ENCODE measurements at places on chromosomes 13 and 19.

DNA sequence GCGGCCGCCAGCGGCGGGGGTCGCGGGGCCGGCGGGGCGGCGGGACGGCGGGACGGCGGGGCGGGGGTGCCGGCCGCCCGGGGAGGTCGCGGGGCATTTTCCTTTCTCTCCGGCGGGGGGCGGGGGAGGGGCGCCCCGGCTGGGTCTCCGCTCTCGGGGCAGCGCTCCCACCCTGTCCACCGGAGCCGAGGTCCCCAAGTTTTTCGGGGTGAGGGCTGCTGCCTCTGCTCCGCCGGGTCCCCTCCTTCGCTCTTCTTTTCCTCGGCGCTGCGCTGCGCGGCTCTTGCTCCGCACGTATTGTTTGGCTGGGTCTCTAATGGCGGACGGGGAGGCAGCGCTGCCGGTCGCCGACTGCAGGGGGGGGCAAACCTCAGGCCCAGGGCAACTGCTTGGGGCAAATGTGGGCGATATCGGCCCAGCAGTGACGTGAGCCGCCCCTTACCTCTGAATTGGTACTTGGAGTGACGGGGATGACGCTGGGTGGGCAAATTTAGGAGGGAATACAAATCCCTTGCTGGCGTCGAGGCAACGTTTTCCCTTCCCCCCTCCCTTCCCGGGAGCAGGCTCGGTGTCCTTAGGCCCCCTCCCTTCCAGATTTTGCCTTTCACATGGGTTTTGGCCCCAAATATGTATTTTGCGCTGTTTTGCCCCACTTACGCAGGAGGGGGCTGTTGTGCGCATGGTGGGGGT lies 759 bp downstream of the ZMYM2 start:
- DNase-seq = peak; percentile 64

- no peak for DNase-seq
These were observed 3.8 kb downstream of the GARIN5B start for GRCh38 chr19:55358943-55359908.

- no peak for DNase-seq
These were observed 41.4 kb downstream of the UQCRFS1 start for GRCh38 chr19:29171525-29171924.

DNA sequence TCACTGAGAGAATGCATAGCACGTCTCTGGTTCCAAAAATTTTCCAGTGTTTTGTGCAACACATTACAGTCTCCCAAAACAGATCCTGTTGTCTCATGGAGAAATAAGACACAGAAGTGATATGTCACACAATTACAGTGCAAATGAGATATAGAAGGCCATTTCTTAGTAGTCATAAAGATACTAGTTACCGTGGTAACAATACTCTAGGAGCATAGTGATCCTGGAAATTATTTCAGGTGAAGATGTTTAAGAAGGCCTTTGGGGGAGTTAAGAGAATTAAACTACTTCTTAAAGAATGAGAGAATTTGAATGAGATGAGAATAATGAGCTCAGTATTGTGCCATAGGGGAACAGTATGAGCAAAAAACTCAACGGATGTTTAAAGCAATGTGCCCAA lies 628.0 kb upstream of the MIR17HG start:
- no peak for DNase-seq

DNA sequence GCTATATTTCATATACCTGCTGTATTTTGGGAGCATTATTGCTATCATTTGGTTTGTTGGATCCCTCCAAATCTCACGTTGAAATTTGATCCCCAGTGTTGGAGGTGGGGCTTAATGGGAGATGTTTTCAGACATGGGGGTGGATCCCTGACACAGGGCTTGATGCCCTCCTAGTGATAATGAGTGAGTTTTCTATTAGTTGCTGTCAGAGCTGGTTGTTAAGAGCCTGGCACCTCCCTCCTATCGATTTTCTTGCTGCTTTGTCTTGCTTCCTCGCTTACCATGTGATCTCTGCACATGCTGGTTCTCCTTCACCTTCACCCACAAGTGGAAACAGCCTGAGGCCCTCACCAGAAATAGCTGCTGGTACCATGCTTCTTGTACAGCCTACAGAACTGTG lies 259.9 kb upstream of the STARD13 start:
- no peak for DNase-seq

DNA sequence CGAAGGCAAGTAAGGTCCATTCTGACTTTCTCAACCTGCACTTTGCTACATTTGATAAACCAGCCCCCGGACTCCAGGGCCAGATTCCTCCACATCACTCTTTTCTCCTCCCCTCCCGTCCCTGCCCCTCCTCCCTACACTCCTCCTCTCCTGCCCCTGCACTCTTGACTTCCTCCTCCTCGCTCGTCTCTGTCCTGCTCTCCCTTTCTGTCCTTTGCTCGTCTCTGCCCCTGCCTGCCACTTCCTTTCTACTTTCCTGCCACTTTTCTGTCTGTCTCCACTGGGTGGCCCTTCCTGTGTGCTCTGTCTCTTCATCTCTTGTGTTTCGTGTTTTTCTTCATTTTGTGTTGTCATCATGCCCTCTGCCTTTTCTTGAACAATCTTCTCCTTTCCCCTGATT lies 7.0 kb downstream of the U2AF2 start:
- DNase-seq = no peak

DNA sequence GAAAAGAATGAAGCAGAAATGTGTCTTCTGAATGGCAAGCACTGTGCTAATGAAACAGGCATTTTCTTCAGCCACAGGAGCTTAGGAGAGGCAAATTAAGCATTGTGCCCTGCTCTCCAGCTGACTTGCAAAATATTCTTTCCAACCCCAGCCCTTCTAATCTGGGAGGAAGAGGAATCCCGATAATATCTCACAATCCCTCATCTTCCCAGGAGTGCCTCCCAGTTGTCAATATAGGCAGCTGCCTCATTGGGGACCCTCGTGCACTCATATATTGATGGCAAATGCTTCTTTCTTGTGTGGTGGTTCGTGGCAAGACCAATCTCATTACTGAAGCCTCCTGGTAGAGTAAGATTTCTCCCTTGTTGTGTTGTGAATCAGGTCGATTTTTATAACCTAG lies 299.0 kb downstream of the COG6 start:
- DNase-seq = no peak

DNA sequence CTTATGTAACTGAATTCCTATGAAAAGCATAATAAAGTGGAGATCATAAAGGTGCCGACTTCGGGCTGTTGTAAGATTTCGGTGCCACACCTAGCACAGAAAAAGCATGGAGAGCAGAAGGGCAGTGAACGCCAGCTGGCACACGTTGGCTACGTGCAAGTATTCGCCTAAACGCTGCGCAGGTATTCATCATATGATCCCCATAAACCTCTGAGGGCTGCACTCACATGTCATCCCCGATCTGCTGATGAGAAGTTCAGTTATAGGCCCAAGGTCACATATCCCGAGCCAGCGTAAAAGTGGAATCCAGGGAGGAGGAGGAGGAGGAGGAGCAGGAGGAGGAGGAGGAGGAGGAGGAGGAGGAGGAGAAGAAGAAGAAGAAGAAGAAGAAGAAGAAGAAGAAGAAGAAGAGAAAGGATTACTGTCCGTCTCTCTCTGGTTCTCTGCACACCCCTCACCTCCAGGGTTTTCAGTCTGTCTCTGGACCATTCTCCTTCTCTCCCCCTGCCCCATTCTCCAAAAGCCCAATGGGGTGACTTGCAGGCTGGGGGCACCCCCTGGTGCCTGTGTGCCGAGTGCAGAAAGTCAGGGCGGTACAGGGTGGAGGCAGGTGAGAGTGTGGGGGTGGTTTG lies 18.6 kb upstream of the CYP2S1 start:
- no peak for DNase-seq

DNA sequence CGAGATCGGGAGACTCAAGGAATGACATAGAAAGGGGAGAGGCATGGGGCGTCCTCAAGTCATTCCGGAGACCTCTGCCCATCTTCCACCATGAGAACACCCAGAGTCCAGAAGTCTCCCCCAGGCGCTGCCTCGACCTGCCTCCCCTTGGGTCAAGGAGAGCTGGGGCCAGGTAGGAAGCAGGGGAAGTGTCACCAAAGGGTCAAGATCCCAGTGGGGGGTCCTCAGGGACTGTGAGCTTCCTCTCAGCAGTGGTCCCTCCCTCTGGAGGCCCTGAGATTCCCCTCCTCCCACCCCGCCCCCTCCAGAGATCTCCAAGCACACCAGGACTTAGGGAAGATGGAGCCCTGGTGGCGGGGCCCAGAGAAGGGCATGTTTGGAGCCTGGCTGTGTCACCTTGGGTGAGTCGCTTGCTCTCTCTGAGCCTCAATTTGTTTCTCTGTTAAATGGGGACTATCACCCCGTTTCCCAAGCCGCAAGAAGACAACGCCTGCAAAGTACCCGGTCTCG lies 919 bp downstream of the DACT3 start:
- DNase-seq = no peak

GRCh38 chr19:52742516-52742915 lies 7.7 kb upstream of the ZNF611 start:
- DNase-seq = no peak

- DNase-seq = no peak
These were observed 39.7 kb downstream of the GJA3 start for GRCh38 chr13:20121159-20121525.

DNA sequence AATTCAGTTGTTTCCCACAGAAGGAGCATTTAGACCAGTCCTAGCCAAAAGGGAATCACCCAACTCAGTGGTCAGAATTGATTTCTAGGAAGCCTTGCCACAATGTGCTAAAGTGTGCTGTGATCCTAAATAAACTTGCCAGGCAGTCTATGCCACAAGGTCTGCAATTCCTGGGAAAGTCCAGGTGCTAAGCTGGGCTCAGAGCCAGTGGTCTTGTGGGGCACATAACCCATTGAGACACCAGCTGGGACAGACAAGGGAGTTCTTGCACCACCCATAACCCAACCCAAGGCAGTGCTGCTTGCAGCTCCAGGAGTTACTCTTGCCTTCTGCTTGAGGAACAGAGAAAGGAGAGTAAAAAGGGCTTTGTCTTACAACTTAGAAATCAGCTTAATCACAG lies 489.5 kb upstream of the SPRY2 start:
- no peak for DNase-seq

- DNase-seq = no peak
These were observed 9.3 kb upstream of the TRPC4 start for GRCh38 chr13:37878921-37879320.

- no peak for DNase-seq
These were observed 1340.6 kb downstream of the UQCRFS1 start for GRCh38 chr19:27872370-27872769.

Measured in activated CD4-positive, alpha-beta T cell treated with anti-CD3 and anti-CD28 coated beads for 4 hours (primary cell).